ENCODE measurements at places on chromosomes 1 and 21.

DNA sequence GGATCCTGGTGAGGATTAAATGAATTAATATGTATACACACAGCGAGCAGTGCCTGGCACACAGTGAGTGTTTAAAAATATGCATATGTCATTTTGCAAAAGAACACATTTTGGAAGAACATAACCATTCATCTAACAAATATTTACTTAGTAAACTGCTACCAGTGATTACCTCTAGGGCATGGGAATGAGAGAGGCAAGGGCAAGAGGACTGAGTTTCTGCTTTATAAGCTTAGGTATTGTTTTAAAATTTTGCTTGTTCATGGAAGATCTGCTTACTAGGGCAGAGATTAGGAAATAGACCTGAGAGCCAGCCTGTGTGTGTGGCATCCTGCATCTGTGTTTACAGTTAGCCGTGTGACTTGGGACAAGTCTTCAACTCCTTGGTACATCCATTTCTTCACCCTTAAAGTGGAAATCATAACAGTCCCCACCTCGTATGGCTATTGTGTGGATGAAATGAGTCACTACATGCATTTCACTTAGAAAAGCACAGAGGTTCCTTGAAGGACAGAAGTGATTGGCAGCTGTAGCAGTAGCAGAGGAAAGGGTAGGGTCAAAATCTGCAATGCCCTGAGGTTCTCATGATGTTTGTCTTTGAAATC is 198.5 kb upstream of the FMN2 start:
- peak; percentile 81 for DNase-seq

DNA sequence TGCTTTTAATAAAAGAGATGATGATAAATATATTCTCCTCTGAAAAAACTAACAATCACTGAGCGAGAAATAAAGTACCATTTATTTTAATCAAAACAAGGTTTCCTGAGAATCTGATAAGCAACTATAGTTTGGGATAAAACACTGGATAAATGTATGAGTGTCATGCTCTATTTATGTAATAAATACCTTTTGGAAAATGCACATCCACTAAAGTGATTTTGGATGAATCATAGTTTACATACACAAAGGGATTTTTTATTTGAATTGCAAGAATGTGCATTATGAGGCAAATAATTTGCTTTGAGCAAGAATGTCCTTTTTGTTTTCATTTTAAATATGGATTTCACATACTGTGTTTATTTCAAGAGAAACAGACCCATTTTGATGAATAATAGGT is 1483.5 kb downstream of the MRPL39 start:
- no peak for DNase-seq

GRCh38 chr1:115237023-115237422 is 101.0 kb downstream of the NGF start:
- DNase-seq, result no peak

- no peak for DNase-seq
These were observed 387.4 kb downstream of the ZP4 start for GRCh38 chr1:237503292-237503691.

DNA sequence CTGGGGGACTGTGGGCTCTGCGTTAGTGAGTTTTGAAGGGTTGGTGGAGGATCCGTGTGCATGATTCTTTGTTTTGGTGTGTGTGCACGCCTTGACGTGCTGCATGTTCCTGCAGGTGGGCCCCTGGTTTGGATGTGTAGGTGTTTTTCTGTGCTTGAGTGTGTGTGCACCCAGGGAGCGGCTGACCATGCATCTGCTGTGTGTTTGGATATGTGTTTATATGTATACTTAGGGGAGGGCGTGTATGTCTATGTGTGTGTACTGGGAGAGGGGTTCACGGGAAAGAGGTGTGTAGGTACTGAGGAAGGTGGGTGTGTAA is 1.1 kb downstream of the VANGL2 start:
- DNase-seq, result no peak

All from PC-9 (cell line).